RPMI7951 (cell line): ENCODE measurements at places on chromosomes 1 and 21.

DNA sequence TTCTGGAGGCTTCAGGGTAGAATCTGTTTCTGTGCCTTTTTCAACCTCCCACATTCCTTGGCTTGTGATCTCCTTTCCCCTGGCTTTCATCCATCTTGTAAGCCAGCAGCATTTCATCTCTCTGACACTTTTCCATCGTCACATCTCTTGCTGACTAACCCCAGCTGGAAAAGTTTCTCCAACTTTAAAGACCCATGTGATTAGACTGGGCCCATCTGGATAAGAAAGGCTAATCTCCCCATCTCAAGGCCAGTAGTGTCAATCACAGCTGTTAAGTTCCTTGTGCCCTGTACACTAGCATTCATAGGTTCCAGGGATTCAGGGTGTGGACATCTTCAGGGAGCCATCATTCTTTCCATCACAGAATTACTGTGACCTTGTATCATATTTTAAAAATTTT, 452.1 kb downstream of the TTLL7 start:
- DNase-seq = no peak

DNA sequence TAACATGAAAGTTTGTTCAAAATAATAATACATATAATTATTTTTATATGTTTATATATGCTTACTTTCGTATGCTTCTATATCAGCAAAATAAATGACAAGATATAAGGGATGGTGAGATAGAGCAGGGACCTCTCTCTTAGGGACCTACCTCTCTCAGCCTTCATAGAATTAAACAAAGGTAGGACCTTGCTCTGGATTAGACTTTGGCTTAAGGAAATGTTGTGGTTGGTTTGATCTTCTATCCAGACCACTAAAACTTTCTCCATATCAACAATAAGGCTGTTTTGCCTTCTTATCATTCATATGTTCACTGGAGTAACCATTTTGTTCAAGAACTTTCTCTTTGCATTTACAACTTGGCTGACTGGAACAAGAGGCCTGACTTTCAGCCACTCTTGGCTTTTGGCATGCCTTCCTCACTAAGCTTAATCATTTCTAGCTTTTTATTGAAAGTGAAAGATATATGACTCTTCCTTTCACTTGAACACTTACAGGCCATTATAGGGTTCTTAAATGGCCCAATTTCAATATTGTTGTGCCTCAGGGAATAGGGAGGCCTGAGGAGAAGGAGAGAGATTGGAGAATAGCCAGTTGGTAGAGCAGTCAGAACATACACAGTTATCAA, 14.4 kb downstream of the FRRS1 start:
- DNase-seq = no peak

GRCh38 chr1:31401241-31401640, 11.8 kb upstream of the SERINC2 start:
- DNase-seq = no peak

GRCh38 chr1:154191990-154192461, at the start of gene TPM3:
Gene TPM3 (minus strand): TSS chr1:154192100. CDS start chr1:154192018, 82 bp downstream.
- DNase-seq = no peak

DNA sequence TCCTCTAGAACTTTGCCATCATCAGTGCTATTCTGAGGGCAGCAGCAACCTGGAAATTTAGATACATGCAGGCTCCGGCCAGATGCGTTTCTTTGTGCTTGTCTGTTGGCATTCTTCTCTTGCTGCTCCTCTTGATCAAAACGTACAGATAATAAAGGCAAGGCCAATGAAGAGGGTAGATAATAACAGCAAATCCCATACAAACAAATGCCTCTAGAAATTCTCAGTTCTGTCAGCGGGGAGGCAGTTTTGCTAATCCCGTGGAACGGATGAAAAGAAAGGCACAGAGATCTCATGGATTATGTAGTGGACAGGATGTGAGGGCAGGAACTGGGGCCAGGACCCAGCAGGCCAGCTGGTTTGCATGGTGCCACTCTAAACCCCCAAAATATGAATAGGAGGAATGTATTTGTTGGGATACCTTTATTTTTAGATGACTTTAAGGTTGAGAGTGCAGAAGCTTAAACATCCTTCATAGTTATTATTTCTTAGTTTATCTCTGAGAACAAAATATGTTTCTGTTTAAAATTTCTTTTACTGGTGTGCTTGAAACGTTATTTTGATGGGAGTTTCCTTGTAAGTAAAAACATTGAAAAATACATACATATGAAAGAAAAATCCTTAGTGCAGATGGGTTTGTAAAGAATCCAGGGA, 1.5 kb downstream of the ITSN1 start:
- peak; percentile 30 for DNase-seq

- DNase-seq = no peak
These were observed 22.2 kb upstream of the SCAF4 start for GRCh38 chr21:31753949-31754707.

DNA sequence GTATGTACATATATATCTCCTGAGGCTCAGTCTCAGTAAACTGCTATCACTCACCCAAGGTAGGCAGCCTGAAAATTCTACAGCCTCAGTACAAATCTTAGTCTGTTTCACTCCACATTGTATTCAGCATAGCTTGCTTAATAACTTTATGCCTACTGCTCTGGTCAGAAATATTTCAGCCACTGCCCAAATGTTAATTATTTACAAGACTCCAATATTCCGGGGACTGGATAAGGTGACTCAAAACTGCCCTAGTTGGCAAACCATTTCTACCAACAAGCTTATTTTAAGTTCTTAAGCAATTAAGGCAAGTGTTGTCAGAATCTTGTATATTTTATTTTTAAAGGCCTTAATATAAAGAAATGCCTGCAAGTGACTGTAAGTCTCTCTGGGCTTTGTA, 114.8 kb downstream of the LRRIQ3 start:
- no peak for DNase-seq

- DNase-seq = no peak
These were observed 3.1 kb downstream of the FOXD3 start for GRCh38 chr1:63325279-63325985.

DNA sequence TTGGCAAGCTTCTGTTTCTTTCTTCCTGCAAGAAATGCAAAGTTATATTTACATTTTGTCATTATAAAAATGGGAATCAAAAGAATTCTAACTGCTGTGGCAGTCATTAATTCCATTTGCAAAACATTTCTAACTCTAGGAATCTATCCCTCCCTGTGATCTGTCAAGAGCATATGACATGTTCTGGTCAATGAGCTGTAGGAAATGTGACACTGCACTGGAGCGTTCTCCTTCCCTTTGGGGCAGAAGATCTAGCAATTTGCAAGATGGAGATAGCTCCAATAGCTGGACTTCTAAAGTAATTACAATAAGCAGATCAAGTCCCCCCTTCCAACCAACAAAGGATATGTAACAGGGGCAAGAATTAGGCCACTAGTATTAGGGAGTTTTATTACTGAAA, 6.3 kb downstream of the TOMM20 start:
- DNase-seq = no peak

DNA sequence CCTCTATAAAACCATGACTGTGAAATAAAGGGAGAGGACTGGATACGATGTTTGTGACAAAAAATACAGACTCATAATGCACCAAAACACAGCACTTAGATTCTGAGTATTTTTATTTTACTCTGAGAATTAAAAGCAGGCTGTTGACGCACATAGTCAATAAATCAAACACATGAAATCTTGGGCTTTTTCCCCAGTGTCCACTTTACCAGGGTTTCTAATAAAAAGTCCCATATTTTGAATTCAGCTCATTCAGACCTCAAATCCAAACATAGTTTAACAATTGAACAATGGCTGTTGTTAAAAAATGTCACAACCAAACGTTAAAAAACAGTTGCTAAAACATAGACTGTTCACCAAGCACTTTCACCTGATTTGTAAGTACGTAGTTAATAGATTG, 553.4 kb downstream of the LTN1 start:
- no peak for DNase-seq

DNA sequence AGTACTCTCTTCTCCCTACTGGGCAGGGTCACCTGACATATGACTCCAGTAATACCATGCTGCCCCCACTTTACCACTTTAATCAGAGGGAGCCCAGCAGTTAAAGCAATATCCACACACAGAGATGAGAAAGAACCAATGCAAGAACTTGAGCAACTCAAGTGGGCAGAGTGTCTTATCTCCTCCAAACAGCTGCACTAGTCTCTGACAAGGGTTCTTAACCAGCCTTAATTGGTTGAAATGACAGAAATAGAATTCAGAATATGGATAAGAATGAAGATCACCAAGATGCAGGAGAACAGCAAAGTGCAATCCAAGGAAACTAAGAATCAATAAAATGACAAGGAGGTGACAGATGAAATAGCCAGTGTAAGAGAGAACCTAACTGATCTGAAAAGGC, 91.0 kb downstream of the KCNT2 start:
- no peak for DNase-seq

- DNase-seq = no peak
These were observed at the start of gene COL16A1 for GRCh38 chr1:31703431-31704270. Gene COL16A1 (minus strand): TSS chr1:31704017. CDS start chr1:31702193, 1,824 bp downstream.

GRCh38 chr1:55703726-55704363, 488.7 kb upstream of the USP24 start:
- DNase-seq = no peak

GRCh38 chr1:227170361-227171166, 147.7 kb downstream of the CDC42BPA start:
- peak; percentile 7 for DNase-seq

DNA sequence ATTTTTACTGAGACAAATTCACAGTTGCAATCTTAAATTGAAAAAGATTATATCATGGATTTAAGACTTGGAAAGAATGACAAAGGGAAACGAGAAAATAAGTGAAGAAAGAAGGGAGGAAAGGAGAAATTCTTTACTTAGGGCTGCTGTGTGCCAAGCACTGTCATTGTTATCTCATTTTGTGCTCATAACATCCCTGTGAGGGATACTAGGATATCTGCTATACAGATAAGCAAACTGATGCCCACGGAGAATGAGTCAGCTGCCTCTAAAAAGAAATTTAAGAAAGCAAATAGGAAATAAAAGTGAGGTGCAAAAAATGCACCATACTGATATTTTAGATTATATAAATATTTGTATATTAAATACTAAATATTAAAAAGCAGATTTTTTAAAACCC, 183.6 kb upstream of the NR5A2 start:
- no peak for DNase-seq

- no peak for DNase-seq
These were observed 69.7 kb downstream of the GNG4 start for GRCh38 chr1:235579891-235580290.

DNA sequence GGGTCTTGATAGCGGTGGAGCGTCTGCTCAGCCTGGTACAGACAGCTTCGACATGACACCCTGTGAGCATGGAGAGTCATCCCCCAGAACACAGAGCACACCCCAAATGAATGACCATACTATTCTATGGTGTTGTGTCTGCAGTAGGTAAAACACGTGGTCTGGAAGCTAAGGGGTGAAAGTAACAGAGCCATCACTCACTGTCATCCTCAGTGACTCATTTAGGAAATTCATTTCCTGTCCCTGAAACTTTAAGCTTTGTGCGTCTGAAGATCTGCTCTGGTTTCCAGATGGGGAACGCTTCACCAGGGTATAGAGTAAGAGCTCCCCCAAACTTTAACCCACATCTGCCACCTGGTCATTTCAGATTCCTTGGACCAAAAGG, 94.8 kb upstream of the DISP3 start:
- peak; percentile 59 for DNase-seq

DNA sequence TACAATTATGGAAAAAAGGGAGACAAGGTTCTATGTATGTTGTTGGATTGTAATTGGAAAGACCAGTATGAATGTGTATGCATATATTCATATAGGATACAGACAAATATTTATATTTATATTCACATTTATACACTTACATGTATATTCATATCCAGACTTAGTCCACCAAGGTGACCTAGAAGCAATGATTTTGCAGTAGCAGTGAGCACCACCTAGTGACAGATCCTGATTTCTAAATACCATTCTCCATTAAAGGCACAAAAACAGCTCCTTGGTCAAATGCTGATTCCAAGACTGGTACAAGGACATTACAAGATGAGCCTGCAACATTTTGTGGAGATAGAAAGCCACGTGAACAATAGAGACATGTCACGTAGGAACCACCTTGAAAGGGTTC, 153.4 kb downstream of the SDCCAG8 start:
- peak; percentile 35 for DNase-seq

DNA sequence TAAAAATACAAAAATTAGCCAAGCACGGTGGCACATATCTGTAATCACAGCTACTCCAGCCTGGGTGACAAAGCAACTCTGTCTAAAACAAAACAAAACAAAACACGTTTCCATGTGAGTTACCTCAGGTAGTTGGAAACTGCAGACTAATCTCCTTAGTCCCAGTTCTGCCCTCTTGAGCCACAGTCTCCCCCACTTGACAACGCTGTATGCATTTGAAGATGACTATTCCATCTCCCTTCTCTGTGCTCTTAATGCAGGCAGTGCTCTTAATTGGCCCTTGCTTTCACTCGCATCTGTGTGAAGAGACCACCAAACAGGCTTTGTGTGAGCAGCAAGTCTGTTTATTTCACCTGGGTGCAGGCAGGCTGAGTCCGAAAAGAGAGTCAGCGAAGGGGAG, 19.6 kb upstream of the DHCR24 start:
- no peak for DNase-seq

DNA sequence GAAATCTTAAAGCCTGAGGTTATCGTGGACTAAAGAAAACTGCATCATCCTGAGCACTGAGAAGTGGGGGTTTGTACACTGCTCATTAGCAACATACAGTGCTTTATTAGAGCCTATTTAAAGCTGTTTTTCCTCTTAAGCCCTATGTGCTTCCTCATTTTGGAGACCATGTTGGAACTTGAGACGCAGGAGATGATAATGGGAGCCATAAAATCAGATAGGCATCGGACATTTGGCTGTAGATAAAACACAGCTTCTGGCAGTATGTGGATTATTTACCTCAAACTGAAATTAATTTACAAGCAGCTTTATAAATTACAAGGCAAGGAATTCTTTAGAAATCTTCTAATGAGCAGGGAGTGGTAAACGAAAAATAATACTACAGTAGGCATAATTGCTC, 147.7 kb upstream of the IVNS1ABP start:
- no peak for DNase-seq

- DNase-seq = no peak
These were observed 133.4 kb downstream of the NFIA start for GRCh38 chr1:61215676-61216289.

DNA sequence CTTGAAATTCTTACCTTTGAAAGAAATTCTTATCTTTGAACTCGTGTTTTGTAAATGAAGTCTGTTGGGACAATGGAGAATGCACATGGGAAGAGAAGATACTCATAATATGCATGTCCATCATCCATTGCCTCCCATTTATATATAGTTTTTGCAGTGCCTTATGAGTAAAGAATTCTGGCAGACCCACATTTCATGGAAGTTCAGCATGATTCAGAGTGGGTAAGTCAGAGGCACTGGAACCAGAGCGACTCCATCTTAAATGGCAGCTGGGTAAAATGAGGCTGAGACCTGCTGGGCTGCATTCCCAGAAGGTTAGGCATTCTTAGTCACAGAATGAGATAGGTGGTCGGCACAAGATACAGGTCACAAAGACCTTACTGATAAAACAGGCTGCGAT, 13.8 kb downstream of the LAX1 start:
- no peak for DNase-seq

GRCh38 chr1:161159087-161159912, at the start of gene USP21:
Gene USP21 (plus strand): TSS chr1:161159500. CDS start chr1:161160641, 1,141 bp downstream.
- DNase-seq = peak; percentile 85
